Stimulated activated CD8-positive, alpha-beta memory T cell treated with anti-CD3 and anti-CD28 coated beads, Interleukin-15, amount 100 ng/mL, for 1 hour (primary cell): ENCODE measurements at places on chromosomes 1 and 21.

DNA sequence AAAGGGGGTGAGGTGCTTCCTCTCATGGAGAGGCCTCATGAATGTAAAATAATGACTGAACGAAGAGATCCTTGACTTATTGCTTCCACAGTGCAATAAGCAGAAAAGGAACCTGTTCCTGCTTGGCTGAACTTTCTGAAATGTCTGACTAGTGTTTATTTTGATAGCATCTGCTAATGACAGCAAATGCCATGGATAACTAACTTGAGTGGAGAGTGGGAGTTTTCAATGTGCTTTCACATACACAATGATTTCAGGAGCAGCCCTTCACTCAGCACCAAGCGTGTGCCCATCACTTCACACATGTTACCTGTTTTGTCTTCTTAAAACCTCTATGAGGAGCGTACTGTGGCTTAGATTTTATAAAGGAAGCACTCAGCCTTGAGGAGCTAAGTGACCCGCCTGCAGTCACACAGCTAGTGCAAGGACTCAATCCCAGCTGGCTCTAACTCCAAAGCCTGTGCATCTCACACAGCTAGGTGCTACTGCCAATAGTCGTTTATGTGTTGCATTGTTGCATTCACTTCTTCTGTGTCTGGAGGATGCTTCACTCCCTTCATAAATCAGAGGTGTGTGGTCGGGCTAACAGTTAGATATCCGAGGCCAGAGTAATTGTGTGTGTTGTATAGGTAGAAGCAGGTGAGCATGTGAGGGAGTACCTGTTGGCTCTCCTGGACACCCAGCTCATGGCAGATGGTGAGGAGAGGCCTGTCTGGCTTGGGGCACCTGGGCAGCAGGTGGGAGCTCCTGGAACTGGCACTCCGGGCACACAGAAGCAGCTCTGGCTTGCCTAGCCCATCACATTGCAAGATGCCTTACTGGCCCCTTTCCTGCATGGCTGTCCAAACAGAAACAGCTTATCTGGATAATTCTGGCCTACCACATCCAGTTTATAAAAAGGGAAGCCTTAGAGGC, 12.8 kb downstream of the CASQ2 start:
- no peak for DNase-seq

DNA sequence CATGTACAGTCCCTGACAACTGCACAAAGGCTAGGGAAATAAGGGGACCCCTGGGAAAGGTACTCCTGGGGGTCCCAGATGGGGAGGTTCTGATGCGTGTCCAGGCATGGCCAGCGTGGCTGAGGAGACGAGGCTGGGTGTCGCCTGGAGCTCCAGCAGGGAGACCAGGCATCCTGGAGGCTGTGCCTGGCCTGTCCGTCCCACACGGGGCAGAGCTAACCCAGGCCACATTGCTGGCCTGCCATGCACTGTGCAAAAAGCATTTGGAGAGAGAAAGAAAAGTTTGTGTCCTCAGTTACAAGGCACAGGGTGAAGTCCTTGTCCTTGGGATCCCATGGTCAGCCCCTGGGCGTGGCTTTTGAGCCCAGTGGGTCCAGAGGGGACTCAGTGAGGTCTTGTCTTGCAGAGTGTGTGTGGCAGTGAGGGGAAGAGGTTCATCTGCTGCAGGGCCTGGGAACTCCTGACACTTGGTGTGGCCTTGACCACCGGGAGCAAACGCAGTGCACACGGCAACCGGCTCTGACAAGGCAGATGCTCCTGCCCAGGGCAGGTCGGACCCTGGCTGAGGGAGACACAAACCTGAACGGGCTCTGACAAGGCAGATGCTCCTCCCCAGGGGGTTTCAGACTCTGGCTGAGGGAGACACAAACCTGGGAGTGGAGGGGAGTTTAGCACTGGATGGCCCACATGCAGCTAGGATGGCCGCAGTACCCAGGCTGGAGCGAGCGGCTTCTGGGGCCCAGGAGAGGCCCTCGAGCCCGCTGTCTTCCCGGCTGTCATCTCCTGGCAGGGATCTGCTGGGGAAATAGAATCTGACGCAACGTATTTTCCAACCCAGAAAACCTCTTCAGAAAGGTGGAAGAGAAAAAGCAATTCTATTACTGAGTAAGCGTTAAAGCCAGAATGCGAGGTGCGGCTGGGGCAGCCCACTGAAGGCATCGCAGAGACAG, 37.3 kb upstream of the COL18A1 start:
- DNase-seq: no peak

DNA sequence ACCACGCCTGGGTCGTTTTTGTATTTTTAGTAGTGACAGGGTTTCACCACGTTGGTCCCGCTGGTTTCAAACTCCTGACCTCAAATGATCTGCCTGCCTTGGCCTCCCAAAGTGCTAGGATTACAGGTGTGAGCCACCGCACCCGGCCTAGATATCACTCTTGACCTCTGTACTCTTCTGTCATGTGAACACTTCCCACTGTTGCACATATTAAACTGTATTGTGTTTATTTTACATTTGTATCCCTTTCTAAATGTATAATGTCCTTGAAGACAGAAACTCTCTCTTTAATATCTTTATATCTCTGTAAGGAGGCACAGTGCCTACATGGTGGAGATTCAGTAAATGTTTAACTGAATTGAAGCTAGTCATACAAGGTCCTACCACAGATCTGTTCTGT, 19.3 kb upstream of the PSMD4 start:
- DNase-seq: no peak

DNA sequence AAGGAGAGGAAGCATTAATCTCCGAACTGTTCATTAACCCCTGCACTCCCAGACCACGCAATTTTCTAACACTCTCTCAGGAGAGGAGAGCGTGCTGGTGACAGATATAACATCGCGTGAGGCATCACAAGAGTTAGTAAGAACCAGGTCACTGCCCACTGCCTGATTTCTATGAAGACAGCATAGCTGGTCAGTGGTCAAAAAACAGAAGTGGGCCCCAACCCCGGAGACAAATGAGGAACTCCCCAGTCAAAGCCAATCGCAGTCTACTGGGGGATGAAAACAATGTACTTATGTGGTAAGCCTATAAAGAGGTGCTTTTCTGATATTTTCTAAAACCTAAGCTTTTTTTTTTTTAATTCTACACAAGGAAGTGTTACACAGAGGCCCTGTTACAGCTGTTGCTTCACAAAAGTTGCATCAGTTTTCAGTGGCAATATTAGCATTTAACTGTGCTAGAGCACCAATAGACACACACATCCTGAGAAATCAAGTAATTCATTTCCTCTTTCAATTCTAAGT, 231.8 kb upstream of the IRF2BP2 start:
- no peak for DNase-seq

- DNase-seq: no peak
These were observed 25.5 kb downstream of the PCSK9 start for GRCh38 chr1:55064861-55065263.

DNA sequence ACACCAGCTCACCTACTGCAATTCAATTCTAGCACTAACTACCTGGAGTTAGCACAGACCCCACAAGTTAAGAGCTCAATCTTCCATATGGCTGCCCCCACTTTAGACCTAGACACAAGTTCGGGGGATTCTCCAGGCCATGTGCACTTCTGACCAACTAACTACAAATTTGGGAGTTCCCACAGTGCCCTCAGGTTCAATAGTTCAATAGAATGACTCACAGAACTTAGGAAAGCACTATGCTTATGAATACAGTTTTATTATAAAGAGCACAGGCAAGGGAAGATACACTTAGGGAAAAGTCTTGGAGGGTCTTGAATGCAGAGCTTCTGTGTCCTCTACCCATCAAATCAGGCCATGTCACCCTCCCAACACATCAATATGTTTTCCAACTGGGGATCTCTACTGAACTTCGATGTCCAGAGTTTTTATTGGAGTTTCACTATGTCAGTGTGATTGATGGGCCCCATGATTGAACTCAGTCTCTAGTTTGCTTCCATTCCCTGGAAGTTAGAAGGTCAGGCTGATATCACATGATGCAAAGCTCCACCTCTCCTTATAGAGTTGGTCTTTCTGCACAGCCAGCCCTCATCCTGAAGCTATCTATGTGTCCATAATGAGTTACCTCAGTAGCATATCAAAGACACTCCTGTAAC, 46.1 kb downstream of the RAVER2 start:
- no peak for DNase-seq

DNA sequence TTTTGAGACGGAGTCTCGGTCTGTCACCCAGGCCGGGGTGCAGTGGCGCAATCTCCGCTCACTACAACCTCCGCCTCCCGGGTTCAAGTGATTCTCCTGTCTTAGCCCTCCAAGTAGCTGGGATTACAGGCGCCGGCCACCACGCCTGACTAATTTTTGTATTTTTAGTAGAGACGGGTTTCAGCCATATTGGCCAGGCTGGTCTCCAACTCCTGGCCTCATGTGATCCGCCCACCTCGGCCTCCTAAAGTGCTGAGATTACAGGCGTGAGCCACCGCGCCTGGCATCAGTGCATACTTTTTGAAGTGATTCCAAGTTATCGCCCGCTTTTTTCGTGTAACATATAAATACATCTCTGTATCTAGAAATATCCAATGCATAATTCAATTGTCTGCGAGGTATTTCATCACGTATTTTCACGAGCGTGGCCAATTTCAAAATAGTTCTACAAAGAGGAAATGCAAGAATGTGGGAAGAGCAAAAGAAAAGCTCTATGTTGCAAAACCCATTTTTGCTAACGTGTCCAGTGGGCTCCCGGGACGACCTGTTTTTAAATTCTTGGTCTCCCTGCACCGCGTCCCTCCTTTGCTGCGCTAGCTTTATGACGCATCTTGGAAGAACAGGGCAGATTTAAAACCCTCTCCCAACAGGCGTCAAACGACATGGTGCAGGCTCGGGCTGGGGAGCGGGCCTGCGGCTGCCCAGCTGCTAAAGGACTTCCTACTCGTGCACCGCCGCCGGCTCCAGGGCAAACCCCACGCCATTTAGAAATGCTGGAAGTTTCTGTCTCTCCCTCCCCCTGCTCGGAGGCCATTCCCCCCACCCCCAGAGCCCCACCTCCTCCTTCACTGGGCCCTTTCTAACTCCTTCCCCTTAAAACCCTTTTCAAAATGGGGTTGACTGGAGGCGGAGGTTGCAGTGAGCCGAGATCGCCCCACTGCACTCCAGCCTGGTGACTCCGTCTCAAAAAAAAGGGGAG, 923 bp upstream of the IFNGR2 start:
- no peak for DNase-seq

GRCh38 chr1:22893292-22893691, 79.4 kb downstream of the LACTBL1 start:
- DNase-seq: no peak

- DNase-seq: peak; percentile 13
These were observed 122.2 kb downstream of the CCDC185 start for GRCh38 chr1:223515421-223515820.

DNA sequence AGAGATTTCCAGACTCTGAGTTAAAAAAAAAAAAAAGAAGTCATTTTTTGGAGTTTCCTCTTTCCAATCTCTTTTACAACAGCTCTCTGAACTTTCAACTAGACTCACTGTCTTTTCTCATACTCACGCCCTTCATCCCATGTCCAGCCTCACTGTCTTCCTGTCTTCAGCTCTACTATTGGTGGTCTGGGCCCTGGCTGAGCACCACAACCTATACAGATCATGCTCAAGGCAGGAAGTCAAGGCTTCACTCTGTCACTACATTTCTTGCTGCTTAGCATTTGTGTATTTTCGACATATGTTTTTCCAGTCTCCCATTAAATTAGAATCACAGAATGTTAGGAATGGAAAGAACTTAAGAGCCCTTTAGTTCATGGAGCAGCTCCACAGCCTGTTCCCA, 106.4 kb upstream of the PPP2R5A start:
- DNase-seq: no peak

DNA sequence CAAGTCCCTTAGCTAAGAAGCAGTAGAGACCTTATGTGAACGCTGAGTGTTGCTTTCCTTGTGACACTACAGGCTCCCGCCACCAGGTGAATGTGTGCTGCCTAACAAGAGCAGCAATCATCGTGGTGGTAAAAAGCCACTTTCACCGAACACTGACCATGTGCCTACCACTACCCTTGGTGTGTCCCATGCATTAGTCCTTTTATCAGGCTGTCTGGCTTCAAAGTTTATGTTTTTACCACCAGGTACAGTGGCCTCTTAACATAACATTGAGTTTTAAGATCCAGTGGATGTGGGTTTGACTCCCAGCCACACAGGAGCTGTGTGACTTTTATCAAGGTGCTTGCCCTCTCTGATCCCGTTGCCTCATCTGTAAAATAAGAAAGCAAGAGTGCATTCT, 1.7 kb downstream of the C1QB start:
- DNase-seq: no peak

- DNase-seq: no peak
These were observed 312 bp upstream of the APOBEC4 start for GRCh38 chr1:183653462-183653794.

GRCh38 chr1:237205400-237206064, 163.5 kb downstream of the RYR2 start:
- no peak for DNase-seq

DNA sequence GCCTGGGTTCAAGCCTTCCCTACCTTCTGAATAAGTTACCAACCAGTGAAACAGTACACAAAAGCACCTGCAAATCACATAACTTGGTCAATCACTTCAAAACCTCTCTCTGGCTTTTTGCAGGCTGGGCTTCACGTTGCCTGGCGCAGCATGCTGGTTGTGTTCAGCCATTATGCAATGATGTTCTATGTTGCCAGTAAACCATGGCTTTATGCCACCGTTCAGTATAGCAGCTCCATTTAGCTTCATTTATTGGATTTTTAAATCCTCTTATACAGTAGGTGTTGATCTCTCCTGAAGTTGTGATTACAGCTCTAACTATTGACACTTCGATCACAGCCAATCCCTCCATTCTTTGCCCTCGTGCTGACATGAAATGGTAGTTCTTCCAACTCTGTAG, 233.6 kb upstream of the PTBP2 start:
- DNase-seq: no peak

DNA sequence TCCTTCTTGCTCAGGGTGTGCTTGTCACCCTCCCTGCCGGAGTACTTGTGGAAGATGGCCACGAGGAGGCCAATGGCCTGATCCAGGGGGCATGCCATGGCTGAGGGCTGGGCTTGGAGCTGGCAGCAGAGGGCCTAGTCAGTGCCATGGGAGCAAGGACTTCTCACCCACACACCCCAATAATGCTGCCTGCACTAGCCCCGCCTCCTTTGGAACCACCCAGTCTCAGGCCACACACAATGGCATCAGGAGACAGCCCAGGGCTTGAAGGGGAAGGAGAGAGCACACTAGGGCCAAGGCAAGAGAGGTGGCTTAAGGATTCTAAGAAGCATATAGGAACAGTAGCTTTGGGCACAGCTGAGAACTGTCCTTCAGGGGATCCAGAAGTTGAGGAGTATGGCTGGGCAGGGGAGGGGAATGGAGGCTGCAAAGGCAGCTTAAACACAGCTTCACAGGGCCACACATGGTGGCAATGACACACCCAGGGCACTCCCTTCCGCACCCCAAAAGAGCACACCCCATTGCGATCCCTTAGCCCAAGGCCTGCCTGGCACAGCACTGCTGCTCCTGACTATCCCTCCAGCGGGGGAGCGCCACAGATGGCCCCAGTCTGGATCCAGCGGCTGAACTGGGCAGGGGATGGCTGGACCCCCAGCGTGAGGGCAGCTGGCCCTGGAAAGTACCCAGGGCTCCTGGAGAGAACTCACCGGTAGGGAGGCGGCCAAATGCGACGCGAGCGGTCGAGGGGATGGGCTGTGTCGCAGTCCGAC, at the start of gene S100A6:
S100A6 (minus strand) TSS at position 750 of the 770 bp plus-strand sequence; CDS start at position 98, 652 bp downstream.
- DNase-seq: no peak
